ENCODE measurements at places on chromosomes 16 and 17. TPM values are rescaled to one million over a fixed set of nuclear protein-coding genes. Genes with fewer than 3 reads are reported as not detected.

Gene WNT9B
- not detected for total RNA-seq

Gene SPATA22
- total RNA-seq: not detected

Gene TBC1D3G
- not detected for total RNA-seq

Gene HBA1
- total RNA-seq: not detected

Gene MAPT
- under 0.01 TPM for total RNA-seq

Gene SOX8
- total RNA-seq: under 0.01 TPM

Gene DNASE1
- 6.8 TPM for total RNA-seq

Gene RARA
- 10.5 TPM for total RNA-seq

Gene CCDC40
- total RNA-seq: 0.68 TPM

Gene SCNN1B
- total RNA-seq: 1.7 TPM

Gene TBC1D3E
- total RNA-seq: not detected

Gene DNAH9
- 0.07 TPM for total RNA-seq

Gene KRT27
- not detected for total RNA-seq

Gene P2RX5
- total RNA-seq: 1.4 TPM

Gene HEATR9
- not detected for total RNA-seq

Gene FXR2
- total RNA-seq: 39.1 TPM

Gene PRSS21
- total RNA-seq: 3.8 TPM

Gene CPHXL2
- total RNA-seq: not detected

Gene GAS7
- 1.0 TPM for total RNA-seq

Gene SBK1
- 0.28 TPM for total RNA-seq

Gene CNGB1
- 7.3 TPM for total RNA-seq

Gene ZPBP2
- not detected for total RNA-seq

Gene PRR35
- under 0.01 TPM for total RNA-seq

Gene OR1A1
- not detected for total RNA-seq

Gene PRSS22
- 7.5 TPM for total RNA-seq

Gene TPSB2
- not detected for total RNA-seq

Gene TBKBP1
- total RNA-seq: 5.8 TPM

Gene RNF167
- total RNA-seq: 23.9 TPM

Gene KRT36
- total RNA-seq: not detected

Gene NUBP2
- total RNA-seq: 48.6 TPM

Gene PDE6G
- total RNA-seq: 0.21 TPM

Gene ZFP3
- total RNA-seq: 1.6 TPM

Gene SLC6A2
- 1.0 TPM for total RNA-seq

Gene ELP5
- 16.7 TPM for total RNA-seq

Gene MYH8
- total RNA-seq: not detected

Gene FOXN1
- under 0.01 TPM for total RNA-seq

Gene CLEC18B
- total RNA-seq: 2.4 TPM

Gene RAPGEFL1
- 26.3 TPM for total RNA-seq

Gene GPS2
- 30.4 TPM for total RNA-seq

Gene RILP
- 3.4 TPM for total RNA-seq

Gene CACNG5
- not detected for total RNA-seq

Gene RCVRN
- total RNA-seq: not detected

Gene CD300C
- total RNA-seq: not detected

Gene TLCD3A
- total RNA-seq: 49.3 TPM

Gene NFATC2IP
- 19.8 TPM for total RNA-seq

Gene RNF222
- 1.4 TPM for total RNA-seq

Data from nasal cavity respiratory epithelium epithelial cell of viscerocranial mucosa (primary cell).